ENCODE measurements at places on chromosomes 3 and 15. TPM values are rescaled to one million over a fixed set of nuclear protein-coding genes. Genes with fewer than 3 reads are reported as not detected.

DNA sequence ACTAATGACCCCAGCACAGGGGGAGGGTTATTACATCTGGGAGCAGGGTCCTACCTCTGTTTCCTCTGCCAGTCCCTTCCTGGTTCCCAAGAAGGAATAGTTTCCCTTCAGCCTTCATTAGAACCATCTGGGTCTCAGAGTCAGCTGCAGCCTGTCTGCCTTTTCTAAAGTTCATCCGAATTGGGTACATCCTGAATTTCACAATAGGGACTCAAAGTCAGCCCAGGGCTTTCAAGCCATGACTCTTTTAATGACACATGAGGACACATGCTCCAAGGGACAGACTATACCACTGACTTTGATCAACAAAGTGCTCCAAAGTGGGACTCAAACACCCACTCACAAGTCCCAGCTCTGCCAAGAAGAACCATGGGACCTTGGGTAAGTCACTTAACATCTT lies 12.7 kb upstream of the CRABP1 start:
- no peak for DNase-seq

DNA sequence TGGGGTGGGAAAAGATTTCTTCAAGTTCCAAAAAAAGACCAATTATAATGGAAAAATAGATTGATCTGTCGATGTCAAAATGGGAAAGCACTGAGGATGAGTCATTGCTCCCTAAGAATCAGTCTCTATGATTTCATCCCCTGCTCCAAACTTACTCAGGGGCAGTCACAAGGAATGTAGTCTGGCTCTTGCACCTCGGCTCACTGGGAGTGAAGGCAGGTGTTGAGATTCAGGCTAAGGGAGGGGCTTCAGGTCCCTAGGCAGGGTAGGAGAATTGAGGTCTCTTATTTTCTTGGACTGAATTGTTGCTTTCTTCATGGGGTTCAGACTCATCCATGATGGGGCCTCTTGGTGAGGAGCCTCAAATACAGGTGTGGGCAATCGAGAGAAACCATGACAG lies 14.2 kb downstream of the ESYT3 start:
- DNase-seq = no peak

DNA sequence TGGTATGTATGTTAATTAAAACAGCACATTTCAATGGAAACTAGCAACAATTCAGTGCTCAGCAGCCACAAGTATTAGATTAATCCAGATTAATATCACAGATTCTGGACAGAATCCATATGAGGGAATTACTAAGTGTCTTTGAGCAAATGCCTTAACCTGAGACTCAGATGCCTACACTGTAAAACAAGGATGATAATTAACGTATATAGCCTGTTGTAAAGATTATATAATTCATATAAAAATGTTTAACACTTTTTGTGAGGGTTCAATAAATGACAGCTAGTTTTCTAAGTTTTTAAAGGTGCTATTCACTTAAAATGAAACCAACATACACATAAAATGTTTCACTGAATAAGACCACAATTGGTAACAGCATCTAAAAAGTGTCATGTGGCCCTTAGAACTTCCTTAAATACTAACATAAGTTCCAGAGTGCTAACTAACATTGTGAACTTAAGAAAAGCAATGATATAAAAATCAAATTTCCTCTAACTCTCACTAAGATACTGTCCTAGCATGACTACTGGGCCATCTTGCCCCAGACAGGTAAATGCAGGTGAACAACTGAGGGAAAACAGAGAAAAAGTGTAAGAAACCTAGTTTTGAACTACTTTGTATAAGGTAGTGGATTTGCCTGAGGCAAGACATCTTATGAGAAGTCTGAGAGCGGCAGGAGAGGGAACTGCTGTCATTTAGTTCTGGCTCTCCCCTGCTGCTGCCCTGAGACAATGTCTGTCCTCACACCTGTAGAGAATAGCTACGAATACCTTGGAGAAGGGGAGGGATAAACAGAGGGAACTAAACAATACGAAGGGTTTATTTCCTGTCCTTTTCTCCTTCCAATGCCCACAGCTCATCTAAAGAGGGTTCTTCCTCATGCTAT lies 151.3 kb downstream of the ADAM10 start:
- DNase-seq = no peak

GRCh38 chr3:22284559-22284958 lies 533.5 kb upstream of the ZNF385D start:
- DNase-seq = no peak

- no peak for DNase-seq
Observed at GRCh38 chr3:180018543-180018942, 18.2 kb downstream of the PEX5L start.

GRCh38 chr3:139292192-139292591 lies 51.6 kb upstream of the MRPS22 start:
- DNase-seq = no peak

- DNase-seq = no peak
Observed at GRCh38 chr15:84874981-84875699, 9.3 kb upstream of the SLC28A1 start.

DNA sequence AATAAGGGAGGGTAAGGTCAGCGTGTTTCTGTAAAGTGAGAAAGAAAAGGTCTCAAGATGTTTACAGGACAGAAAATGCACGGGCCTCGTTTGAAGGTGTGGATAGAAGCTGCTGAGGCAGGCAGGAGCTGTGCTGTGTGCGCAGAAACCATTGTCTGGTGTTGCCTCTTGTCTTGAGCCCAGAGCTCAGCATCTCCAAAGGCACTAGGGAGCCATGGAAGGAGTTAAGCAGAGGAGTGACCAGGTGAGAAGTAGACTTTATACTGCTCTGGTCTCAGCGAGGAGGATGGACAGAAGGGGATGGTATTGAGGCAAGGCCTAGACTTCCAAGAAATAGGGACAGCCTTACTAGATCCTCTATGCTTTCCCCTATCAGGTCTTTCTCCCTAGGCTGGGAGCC lies 13.0 kb downstream of the CAND2 start:
- DNase-seq = no peak

DNA sequence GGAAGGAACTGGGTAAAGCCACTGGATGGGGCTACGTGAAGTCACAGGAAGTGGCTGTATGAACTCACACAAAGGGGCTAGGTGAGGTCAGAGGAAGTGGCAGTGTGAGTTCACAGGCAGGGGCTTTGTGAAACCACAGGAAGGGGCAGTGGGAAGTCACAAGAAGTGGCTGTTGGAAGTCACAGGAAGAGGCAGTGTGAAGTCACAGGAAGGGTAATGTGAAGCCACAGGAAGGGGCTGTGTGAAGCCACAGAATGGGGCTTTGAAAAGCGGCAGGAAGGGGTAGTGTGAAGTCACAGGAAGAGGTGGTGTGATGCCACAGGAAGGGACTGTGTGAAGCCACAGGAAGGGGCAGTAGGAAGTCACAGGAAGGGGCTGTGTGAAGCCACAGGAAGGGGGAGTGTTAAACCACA lies 34.6 kb downstream of the GASK1A start:
- peak; percentile 42 for DNase-seq

GRCh38 chr15:63881431-63881830 lies 47.7 kb upstream of the HERC1 start:
- no peak for DNase-seq

DNA sequence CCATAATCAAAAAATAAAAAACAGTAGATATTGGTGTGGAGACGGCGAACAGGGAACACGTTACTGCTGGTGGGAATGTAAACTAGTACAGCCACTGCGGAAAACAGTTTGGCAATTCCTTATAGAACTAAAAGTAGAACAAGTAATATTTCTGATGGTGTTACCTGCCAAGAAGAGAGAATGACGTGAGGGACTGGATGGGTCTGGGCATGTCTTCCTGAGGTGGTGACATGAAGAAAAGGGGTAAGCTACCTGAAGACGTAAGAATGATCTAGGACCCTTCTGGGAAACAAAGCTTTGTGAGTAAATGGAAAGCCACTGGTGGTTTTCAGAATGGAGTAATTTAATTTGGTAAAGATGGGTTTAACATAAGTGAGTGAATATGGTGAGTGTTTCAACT lies 19.4 kb upstream of the PLOD2 start:
- DNase-seq = no peak

DNA sequence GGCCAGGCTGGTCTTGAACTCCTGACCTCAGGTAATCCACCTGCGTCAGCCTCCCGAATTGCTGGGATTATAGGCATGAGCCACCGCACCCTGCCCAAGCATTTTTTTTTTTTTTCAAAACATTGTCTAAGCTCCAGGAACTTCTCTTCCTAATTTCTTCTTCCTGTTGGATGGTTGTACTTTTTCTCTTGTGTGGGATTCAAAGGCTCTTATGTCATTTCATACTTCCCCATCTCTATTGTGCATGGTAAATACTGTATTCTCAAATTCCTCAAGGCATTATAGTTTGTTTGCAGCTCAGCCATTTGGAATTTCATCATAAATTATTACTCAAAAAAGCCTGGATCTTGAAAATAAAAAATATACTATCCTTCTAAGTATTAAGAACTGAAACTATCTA lies 199.1 kb upstream of the GADL1 start:
- DNase-seq = no peak

The PLCH1 gene
- total RNA-seq = 3.8 TPM

The PLA2G4E gene
- not detected for total RNA-seq

The KCNMB2 gene
- not detected for total RNA-seq

The CCR3 gene
- total RNA-seq = 1.3 TPM

The TRIM42 gene
- total RNA-seq = not detected

The ZIC1 gene
- total RNA-seq = not detected

Data from activated naive CD8-positive, alpha-beta T cell treated with anti-CD3 and anti-CD28 coated beads, Interleukin-2, amount 10 ng/mL, durations not matched to agents 7 days and 5 days (primary cell).